NCI-H460 (cell line): ENCODE measurements at places on chromosomes 5 and 9.

DNA sequence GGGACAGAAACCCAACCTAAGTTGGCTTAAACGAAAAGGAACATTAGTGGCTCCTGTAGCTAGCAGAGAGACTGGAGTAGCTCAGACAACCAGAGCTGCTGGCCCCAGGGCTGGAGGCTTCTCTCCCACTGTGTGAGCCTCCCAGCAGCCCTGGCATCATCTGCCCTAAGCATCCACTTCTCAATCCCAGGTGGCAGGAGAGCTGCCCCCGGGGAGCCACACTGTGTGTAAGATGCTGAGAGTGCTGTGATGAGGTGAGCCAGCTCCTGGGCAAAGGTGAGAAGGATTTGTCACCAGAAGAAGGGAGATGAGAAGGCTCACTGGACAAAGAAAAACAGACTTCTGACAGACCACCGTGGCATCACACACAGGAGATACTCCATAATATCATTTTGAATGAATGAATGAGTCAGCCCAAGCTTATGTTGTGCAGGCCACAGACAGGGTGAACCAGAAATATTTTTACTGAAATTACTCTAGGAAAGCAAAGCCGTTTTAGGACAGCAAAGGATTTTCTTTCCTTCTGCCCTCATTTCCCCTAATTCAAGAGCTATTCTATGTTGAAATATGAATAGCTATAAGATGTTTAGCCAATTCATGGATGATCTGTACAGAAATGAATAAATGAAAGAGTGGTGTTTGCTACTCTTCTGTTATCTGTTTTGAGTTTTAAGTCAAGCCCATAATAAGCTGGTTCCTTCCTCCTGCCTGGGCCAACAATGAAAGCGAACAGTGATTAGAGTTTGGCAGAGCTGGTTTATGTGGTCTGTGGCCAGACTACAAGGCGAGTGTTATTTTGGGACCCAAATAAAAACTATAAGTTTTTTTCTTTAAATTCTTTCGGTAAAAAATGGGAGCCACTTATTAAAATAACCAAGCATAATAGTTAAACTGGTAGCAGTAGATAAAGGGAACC lies 57.4 kb upstream of the ECM2 start:
- DNase-seq: no peak

- DNase-seq: no peak
Measured at GRCh38 chr5:111345731-111346130, 121.5 kb downstream of the CAMK4 start.

DNA sequence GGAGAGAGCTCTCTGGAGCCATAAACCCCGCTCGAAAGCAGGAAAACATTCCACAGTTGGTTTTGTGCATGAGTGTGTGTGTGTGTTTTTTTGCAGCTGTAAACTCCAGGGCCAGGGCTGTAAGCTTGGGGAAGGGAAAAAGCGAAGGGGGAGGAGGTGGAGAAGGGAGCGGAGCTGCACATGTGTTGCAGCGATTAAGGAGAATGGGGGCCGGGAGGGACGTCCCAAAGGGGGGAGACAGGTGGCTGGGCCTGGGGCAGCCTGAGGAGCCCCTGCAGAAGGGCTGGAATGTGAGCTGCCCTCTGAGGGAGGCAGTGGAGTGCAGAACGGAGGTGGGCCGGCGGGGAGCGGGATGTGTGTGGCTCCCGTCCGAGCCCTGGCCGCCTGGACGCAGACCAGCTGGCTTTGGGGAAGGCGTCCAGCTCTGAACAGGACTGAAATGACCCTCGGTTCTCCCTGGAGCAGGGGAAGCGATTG lies 2.7 kb upstream of the MYMK start:
- DNase-seq: no peak

DNA sequence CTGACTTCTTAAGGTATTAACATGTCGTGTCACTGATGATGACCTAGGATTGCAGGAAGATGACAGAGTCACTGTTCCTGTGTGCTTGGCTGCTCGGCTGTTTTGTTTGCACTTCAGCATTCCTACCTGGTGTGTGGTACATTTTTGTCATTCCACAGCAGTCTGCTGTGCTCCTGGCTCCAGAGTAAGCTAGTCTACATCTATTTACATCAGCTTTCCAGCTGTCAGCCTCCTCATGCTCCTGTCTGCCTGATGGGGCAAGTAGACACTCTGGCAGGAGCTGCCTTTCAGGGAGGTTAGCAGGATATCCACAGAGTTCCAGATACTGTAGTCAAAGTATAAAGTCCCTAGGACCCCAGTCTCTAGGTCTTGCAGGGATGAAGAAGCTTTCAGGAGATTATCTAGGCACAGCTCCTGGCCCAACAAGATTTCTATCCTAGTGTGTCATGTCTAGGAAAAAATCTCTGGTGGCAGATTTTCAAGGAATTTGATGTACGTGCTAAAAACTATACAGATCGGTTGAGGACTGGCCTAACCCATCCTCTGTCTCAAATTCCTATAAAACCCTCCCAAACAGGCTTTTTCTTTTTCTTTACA lies 28.4 kb downstream of the RUSC2 start:
- DNase-seq: peak; percentile 79

DNA sequence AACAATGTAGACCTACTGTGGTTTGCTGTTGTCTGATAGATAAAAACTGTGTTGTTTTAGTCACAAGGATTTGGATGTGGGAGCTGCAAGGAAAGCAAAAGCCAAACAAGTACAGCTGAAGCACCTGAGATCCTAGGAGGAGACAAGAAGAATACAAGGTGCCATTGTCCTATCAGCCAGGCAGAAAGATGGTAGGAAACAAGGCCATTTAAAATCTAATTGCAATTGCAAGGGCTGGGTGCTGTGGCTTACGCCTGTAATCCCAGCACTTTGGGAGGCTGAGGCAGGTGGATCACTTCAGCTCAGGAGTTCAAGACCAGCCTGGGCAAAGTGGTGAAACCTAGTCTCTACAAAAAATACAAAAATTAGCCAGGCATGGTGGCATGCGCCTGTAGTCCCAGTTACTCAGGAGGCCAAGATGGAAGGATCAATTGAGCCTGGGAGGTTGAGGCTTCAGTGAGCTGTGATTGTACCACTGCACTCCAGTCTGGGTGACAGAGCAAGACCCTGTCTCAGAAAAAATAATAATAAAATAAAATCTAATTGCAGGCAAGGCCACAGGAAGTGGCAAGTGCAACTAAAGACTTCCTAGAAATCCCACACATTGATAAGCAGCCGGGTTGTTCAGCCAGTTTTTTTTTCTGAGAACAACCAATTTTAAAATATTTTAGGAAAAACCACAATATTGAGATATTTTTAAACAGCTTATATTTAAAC lies 22.6 kb downstream of the DOCK8 start:
- DNase-seq: no peak

- no peak for DNase-seq
Measured at GRCh38 chr5:143251190-143251589, 152.3 kb downstream of the NR3C1 start.

DNA sequence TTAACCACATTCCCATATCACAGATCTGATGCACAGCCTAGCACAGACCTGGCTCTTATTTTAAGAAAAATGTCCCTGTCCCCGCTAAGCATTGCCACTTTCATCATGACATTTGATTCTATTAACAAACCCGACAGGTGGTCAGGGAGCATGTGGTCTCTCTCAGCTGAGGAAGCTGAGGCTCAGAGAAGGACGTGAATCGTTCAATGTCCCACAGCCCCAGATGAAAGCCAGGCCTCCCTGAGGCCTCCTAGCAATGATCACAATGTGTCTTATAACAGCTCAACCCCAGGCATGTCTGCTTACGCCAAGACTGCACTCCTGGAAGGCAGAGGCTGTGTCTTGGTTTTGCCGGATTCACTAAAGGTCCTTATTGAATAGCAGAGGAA lies 10.4 kb upstream of the CRB2 start:
- no peak for DNase-seq

- DNase-seq: no peak
Measured at GRCh38 chr5:108222011-108222410, 159.9 kb downstream of the FBXL17 start.

DNA sequence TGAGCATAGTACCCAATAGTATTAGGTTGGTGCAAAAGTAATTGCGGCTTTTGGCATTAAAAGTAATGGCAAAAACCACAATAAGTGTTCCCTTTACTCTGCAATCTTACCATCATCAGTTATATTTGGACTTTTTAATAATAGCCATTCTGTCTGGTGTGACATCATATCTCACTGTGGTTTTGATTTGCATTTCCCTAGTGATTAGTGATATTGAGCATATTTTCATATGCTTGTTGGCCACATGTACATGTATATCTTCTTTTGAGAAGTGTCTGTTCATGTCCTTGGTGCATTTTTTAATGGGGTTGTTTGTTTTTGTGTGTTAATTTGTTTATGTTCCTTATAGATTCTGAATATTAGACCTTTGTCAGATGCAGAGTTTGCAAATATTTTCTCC lies 289.9 kb downstream of the FAM170A start:
- no peak for DNase-seq

DNA sequence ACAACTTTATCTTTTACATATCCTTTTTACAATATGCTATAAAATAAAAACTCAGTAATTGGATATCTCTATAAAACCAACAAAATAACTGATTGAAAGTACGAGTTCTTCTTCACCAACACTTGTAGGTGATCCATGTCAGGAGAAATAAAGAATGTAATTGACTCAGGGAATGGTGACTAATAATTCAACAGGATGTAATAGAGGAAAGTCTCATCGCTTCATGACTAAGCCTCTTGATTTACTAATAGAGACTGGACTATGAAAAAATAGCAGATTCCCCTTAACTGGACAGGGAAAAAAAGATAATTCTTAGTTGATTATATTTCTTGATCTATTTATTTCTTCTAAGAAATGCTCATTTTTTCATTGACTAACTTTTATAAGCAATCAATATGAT lies 507.7 kb upstream of the PTGER4 start:
- peak; percentile 3 for DNase-seq

DNA sequence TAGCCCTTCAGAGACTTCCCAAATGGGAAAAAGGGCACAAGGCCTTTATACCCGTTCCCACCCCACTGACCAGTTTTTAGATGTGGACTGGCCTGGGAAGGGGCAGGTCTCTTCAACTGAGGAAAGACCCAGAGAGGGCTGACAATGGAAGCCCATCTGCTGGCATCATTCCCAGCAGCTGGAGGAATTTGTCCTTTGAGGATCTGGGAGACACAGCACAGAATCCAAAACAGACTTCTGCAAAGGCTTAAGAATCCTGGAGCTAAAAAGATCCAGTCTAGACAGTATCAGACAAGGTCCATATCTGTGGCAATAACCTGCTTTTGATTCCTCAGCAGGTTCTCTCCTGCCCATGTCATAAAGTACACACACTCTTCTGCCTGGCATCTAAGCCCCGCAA lies 329.2 kb downstream of the TMEM167A start:
- no peak for DNase-seq

DNA sequence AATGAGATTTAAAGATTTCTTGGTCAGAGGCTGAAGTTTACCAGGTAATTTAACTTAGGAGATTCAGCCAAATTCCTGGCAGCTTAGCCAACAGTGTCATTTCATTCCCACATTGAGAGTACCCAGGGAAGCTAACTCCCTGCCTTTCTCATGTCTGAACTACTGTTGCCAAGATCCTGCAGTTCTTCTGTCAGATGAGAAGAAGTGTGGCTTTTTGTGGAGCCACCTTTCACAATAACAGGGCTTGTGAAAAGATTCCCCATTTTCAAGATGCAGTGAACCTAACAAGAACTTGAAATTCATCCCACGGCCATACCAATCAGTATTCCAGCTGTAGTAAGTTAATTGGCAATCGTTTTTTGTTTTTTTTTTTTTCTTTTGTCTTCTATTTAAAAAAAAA lies 176.4 kb downstream of the XRCC4 start:
- DNase-seq: no peak

DNA sequence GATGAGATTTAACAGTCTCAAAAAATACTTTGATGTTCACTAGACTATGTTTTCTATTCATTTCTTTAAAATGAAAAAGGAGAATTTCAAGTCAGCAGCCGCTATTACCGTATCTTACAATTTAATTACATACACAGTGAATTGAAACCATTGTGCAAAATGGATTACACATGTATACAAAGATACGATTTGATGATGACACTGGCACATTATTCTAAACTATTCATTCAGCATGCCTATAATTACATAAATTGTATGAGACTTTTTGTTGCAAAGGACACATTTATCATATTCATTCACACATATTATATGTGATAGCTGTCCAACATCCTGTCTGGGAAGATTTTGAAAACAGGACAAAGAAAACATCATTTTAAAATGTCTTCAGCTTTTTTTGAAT lies 118.3 kb upstream of the VCAN start:
- no peak for DNase-seq

DNA sequence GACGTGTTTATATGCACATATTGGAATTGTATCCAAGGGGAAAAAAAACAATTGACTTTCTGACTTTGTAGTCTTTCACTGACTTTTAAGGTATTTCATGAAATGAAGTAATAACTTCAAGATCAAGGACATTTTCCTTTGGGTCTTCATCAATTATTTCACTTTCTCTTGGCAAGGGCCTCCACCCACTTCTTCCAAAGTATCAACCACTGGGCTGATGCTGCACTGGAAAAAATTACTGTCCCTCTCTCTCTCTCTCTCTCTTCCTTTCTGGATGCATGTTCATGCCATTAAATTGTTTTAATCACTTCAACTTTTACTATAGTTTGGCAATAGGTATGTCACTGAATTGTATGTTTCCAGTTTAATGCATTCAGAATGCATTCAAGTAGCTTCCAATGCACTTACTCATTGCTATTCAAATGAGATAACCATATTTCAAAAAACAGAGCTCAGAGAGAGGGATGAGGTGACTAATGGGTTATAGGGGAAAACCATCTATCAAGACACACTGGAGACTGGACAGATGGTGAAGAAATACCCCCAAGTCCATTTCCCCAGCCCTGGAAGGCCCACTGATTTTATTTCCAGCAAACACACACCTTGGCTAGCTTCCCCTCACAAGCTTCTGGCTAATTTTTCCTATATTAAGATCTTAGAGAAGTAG lies 585.3 kb downstream of the EBF1 start:
- no peak for DNase-seq

DNA sequence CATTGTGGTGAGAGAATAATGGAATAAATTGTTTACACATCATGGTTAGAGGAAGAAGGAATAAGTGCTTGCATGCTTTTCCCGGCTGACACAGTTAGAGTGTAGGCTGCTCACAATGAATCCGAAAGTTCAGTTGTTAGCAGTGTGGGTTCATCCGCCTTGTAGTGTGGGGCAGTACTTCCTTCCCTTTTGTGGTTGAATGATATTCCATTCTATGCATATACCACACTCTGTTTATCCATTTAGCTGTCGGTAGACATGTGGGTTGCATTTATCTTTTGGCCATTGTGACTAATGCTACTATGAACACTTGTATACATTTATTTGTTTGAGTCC lies 84.0 kb downstream of the COL5A1 start:
- DNase-seq: no peak
